ENCODE measurements at places on chromosomes 5 and 9. TPM values are rescaled to one million over a fixed set of nuclear protein-coding genes. Genes with fewer than 3 reads are reported as not detected.

DNA sequence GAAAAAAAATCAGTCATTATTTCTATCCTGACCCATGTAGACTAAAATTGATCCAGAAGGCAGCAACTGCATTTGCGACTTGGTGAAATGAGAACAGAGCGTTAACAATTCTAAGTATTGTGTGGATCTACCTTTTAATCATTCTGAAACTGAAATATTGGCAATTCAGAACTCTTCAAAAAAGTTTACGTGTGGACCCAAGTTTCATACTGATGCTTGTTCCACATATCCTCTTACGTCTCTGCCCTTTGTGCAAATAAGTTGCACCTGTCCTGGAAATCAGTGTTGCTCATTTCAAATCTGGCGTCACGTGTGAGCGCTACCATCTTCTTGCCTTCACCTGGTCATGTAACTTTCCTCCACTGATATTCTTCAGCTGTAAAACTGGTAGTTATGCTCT, 74.7 kb downstream of the NTRK2 start:
- DNase-seq: no peak

- no peak for DNase-seq
Observed at GRCh38 chr9:75653750-75654149, 236.7 kb upstream of the PCSK5 start.

DNA sequence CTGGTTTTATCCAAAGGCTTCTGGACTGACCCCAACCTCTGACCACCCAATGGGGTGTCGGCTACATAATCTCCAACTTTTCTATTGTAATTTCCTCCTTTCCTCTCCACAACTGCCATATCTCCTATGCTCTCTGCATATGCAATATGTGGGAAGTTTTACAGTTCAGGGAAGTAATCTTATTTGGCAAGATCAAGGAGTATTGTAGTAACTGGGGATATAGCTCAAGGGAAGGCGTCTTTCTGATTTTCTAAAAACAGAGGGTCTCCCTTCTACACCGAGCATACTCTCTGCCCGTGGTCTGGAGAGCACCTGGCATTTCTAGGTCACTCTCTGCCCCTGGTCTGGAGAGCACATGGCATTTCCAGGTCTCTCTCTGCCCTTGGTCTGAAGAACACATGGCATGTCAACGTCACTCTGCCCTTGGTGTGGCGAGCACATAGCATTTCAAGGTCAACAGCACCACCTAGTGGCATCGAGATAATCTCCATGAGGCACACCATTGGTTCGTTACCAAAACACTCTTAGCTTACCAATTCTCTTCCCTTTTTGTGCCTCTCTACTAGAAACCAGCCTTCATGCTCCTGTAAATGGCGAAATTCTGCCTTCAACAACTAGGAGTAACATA, 616.4 kb upstream of the NUDT12 start:
- DNase-seq: peak; percentile 6

GRCh38 chr5:89407054-89407453, 524.1 kb upstream of the MEF2C start:
- DNase-seq: no peak

DNA sequence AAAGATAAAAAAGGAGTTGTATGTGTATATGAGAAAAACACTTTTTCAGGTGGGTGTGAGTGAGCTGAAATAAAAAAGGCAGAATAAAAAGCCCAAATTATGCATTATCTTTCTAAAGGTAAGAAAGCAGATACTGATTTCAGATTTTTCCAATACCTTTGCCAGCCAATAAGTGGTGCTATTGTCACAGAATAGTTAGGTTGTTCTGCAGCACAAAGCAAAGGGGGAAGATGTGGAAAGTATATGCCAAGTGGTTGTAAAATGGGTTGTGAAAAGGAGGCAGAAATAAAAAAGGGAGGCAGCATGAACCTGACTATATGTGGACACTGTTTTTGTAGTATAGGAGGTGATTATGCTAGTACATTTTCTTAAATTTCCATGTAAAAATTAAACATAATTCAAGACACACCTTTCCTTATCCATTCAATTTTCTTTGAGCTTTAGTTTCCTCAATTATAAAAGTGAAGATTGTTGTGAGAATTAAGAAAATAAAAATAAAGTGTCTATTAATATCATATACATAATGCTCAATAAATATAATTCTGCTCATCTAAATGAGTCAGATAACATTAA, 106.7 kb downstream of the SMIM15 start:
- DNase-seq: peak; percentile 4

Gene SIT1
- not detected for total RNA-seq

Gene PCDHA4
- total RNA-seq: 12.2 TPM

GRCh38 chr5:9538504-9538903, 7.4 kb downstream of the SEMA5A start:
- no peak for DNase-seq

GRCh38 chr5:102863058-102863457, 108.0 kb downstream of the PAM start:
- no peak for DNase-seq

DNA sequence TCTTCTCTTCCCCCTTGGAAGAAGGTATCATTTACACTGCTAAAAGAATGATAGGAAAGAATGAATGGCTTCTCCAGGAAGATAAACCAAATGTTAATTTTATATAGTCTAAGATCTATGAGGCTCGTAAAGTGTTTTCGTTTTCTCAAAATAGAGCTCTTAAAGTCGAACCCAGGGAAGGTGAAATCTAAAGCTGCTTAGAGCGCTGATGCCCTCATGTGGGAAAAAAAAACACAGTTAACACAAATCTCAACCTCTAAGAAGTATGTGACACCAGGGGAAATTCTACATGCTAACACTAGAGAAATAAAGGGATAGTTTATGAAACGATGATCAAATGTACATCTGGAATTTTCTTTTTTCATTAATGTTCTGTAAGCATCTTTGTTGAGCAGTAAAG, 257.9 kb downstream of the RASEF start:
- DNase-seq: no peak

Gene FGD3
- 17.9 TPM for total RNA-seq

DNA sequence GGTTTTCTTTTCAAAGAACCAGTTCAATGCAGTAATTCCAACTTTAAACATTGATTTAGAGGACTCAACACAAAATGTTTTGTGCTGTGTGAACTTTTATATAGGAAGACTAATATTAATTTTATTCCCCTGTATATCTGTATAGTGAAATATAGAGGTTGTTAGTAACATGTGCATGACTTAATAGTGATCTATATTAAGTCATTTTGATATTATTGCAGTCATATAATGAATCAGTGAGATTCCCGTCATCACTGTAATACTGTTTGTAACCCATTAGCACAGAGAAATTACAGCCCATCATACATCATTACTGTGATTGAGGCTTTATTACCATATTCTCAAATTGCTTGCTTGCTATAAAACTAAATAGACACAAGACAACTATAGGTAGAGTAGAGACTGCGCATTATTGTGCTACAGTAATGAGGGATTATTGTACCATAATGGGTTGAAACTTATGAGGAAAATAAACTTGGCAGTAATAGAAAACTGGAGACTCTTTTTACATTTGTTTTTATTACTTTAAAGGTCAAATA, 170.7 kb downstream of the RANBP17 start:
- DNase-seq: no peak

Gene IFNA21
- not detected for total RNA-seq

Data from frontal cortex (tissue), 4 donors.